ENCODE measurements at places on chromosomes 16 and 17.

- DNase-seq = no peak
Measured at GRCh38 chr16:49409121-49409520, 35.5 kb downstream of the C16orf78 start.

DNA sequence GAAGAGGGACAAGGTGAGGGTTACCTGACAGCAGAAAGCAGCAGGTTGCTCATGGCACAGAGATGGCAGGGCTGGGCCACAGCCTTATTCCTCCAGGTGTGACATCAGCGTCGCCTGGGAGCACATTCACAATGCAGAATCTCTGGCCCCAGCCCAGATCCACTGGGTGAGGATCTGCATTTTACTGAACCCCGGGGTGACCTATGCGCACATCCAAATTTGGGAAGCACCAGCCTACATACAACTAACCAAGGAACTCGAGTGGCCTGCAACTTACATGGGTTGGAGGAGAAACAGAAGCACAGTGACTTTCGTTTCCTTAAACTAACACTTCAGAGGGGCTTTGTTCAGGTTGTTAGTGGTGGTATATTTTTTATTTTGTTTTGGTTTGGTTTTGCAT lies 17.6 kb downstream of the CPPED1 start:
- DNase-seq = no peak

- no peak for DNase-seq
Measured at GRCh38 chr17:33868899-33869298, 386.2 kb upstream of the CCL2 start.

DNA sequence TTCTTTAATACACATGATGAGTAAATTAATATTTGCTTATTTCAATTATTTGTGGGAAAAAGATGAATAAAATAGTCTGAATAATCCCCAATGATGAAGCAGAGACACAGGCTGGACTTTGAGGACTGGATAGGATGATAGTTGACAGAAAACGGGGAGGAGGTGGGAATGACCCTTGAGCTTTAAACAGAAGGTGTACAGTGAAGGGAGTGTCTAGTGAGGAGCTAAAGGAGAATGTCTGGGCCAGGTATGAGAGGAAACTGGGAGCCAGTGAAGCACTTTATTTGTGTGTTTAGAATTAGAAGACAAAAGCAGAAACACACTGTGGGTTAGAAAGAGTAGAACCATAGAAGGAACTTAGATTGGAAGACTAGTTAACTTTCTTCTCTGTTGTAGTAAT lies 230.4 kb upstream of the CA10 start:
- no peak for DNase-seq

GRCh38 chr17:18002171-18002570 lies 29.5 kb downstream of the DRC3 start:
- peak; percentile 21 for DNase-seq

DNA sequence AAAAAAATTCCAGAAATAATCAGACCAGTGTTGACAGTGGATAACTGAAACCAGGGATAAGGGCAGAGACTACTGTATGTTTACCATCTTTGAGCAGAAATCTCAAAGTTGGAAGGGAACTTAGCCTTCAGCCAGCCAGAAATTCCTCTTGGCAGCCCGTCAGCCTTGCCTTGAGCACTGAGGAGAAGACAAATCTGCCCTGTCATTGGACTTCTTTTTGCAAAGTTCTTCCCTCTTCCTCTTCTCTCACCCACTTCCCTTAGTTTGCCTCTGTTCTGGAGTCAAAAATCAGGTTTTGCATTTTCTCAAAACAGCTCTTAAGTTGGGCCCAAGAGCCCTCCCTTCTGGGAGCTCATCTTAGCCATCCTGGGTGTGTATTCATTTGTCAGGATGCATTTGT lies 6.2 kb downstream of the TUFM start:
- no peak for DNase-seq

DNA sequence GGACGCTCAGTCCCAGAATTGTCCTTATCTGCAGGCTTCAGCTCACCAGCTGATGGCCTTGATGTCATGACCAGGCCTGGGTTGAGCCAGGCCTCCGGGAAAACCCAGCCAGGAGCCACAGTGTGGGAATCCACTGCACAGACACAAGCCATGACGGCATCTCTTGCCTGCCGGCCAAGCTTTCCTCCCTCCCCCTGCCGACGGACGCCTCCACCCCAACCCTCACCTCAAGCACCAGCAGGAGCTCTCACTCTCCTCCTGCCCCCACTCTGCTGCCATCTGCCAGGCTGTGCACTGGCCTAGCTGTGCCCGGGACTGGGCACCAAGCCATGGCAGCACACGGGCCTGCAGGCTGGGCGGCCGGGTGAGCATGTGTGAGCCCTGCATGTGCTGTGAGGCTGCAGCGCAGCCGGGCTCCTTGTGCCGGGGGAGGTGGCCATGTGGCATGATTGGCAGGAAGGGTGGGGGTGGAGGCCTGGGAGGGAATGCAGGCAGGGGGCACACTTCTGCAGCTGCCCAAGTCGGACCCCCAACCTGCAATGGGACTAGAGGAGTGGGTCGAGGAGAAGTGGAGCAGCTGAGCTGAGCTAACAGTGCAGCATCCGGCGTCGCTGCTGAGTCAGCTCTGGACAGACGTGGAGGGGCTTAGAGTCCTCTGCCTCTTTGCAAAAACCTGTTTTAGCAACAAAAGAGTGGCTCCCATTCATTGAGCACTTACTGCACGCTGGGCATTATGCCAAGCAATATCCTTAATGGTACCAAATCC lies 268.5 kb downstream of the CBLN1 start:
- no peak for DNase-seq

DNA sequence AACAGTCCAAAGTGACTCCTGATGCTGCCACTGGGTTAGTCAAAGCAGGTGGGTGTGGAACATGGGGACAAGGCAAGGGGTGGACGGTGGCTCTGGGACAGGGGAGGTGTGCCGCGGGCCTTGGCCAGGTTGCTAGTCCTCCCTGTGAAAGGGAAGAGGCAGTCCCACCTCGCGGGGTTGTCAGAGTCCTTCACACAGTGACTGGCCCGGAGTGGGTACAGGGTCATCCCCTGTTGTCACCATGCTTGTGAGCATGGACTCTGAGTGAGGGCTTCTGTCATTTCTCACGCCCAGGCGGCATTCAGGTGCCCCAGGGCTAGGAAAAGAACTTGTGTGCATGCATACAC lies 3.1 kb upstream of the ZNF469 start:
- no peak for DNase-seq

DNA sequence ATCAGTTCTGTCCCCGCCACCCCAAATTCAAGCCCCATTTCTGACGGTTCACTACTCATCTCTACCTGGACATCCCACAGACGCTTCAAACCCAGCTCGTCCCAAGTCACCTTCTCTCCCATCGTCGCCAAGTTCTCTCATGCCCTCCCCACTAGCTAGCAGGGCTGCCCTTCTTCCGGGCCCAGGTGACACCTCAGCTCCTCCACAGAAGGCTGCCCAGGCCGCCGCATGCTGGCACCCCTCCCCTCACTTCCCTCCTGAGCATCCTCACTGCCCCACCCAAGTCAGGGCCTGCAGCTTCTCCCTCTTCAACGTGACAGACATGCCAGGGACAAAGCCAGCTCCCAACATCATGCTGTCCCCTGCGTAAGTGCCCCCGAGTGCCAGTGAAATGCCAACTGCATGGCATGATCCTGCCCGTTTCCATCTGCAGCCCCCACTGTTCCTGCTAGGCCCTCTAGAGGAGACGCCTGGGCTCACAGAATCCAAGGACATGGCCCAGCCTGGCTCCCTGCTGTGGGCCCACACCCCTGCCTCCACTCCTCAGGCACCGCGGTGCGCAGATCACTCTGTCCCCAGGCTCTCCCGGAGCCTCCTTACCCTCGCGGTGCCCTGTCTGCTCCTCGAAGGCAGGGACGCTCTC lies 5.9 kb downstream of the CYB561 start:
- DNase-seq = no peak

- DNase-seq = no peak
Measured at GRCh38 chr17:258045-258734, 76.7 kb upstream of the DOC2B start.

- DNase-seq = peak; percentile 61
Measured at GRCh38 chr17:9244066-9245052, 223.0 kb downstream of the NTN1 start.

DNA sequence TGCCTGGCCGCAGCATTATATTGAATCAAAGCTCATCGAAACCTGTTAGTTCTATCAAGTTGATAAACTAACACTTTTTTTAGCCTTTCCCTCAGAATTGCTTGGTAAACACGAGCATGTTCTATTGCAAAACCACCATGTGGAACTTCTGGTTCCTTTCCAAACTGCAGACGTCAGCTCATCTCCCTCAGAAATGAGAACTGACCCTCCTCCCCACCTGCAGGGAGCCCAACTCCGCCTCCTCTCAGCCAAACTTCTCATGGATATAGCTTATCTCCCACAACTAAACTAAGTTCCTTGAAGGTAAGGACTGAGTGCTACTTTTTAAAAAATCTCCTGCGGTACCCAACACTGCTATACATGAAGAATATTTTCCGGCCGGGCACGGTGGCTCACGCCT lies 6.7 kb downstream of the SHMT1 start:
- DNase-seq = no peak

GRCh38 chr17:78474614-78475146 lies 96.2 kb downstream of the PGS1 start:
- DNase-seq = no peak

DNA sequence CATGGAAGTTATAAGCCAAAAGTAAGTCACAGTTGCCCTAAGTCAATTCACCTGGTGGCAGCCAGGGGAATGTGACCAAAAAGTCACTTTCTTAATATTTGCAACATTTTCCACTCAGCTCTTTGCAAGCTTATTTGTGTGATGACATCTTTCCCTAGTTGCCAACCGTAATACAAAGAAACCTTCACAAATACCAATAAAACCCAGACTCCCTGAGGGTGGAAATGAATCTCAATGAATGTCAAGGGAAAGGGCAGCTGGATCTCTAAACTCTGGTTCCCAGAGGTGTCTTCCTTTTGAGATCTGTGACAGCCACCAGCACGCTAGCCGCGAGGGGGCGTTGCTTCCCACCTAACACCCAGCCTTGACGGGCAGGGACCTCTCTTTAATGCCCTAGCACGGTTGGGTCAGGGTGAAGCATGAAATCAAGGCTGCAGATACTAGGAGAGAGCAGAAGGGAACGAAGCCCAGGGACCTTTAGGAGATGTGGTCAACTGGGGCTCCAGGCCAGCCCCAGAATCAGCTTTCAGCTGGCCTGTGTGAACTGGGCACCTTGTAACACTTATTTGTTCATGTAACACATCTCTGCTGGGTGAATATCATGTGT lies 82.2 kb downstream of the CMC2 start:
- peak; percentile 39 for DNase-seq

DNA sequence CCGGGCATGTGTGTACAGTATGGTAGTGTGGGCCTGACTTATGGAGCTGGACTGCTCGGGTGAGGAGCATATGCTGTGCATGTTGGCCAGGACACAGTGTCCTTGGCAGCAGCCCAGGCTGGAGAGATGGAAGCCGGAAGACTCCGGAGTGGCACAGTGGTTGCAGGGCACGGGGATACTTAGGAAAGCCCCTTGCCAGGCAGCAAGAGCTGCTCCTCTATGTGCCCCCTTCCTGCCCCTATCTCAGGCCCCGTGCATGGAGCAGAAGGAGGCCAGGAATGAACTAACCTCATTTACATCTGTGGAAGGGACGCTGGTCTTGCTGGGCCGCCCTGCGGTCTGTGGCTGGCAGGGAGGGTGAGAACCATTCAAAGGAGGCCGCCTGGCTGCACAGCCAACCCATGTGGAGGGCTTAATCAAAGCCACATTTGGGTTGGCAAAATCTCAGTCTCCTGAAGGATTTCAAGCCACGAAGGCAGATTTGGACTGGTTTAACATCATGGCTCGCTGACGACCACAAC lies 32.2 kb upstream of the RCVRN start:
- peak; percentile 35 for DNase-seq

- DNase-seq = no peak
Measured at GRCh38 chr17:50146230-50146926, 4.1 kb downstream of the PPP1R9B start.

GRCh38 chr16:10297341-10298006 lies 88.4 kb upstream of the ATF7IP2 start:
- DNase-seq = no peak

GRCh38 chr17:50708050-50709000 lies 611 bp upstream of the ANKRD40 start:
- DNase-seq = no peak

DNA sequence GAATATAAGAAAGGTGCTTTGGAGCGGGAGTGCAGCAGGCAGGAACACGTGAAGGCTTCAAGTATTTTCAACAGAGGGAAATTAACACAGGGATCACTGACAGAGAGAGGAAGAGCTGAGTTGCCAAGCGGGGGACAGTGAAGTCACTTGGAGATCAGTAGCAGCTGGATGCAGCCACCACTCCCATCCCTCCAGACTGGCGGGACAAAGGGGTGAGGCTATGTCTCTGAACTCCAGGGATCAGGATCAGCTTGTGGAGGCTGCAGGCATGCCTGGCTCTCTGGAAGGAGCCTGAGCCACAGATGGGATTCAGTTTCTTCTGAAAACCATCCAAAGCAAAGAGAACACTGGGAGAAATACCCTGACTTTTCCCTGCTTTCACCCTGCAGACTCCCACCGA lies 113.7 kb upstream of the IRX3 start:
- no peak for DNase-seq

DNA sequence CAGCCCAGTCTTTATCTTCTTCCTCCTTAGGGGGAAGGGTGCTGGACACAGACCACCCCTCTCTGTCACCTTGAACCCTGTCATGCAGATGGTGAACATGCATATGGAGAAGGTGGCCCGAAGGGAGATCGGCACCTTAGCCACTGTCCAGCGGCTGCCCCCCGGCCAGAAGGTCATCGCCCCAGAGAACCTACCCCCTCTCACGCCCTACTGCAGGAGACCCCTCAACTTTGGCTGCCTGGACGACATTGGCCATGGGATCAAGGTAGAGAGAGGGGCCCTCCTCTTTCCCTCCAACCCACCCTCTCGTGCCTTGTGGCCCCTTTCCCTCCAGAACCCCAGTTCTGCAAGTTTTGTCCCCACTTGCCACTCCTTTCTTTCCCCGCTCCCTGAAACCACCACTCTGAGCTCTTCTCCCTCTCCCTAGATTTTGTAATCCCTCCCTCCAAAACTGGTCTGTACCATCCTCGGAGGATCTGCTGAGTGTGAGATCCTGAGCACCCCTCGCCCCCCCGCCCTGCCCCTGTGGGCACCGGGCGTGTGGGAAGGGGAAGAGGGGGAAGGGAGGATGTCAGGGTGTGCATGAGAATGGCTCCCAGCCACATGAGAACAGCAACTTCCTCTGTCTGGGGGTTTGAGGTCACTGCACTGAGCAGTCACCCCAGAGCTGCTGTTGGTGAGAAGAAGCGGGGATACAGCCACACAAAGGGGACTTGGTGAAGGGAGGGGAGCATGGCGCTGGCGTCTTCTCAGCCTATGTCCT lies 7.3 kb downstream of the ABI3 start:
- no peak for DNase-seq

DNA sequence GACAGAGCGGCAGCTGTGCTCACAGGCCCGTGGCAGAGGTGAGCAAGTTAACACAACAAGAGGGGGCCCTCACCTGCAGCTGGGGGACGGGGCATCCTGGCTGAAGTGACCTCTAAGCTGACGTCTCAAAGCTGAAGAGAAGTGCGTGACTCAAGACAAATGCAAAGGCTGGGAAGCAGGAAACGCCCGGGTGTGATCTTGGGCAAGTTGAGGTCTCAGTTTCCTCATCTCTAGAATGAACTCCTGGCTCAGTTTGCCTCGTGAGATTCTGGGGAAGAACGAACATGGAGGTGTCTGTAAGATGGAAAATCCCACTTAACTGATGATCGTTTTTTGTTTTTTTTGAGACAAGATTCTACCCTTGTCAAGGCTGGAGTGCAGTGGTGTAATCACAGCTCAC lies 40.1 kb upstream of the C1QL1 start:
- no peak for DNase-seq

All from GM04504 (cell line).